ENCODE measurements at places on chromosomes 1 and 21.

GRCh38 chr1:103171041-103171590, 62.8 kb upstream of the COL11A1 start:
- DNase-seq: no peak

DNA sequence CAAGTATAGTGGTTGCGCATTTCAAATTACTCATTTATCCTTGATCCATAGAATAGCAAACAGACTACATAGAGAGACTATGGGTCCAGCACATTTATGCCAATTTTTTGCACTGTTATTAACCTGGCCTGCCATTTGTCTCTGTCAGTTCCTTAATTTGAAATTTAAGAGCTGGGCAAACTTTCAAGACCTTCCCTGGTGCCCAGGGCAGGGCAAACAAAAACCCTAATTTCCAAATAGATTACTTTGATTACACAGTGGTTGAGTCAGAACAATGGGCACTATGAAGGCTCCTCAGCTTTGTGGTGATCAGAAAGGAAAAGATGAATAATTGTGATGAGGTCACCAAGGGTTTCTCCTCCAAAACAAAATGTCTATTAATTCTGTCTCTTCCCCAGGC, 80.6 kb downstream of the TNFSF18 start:
- DNase-seq: no peak

GRCh38 chr1:60797351-60797750, 285.0 kb upstream of the NFIA start:
- DNase-seq: no peak

GRCh38 chr1:177119311-177119710, 45.2 kb downstream of the ASTN1 start:
- DNase-seq: no peak

- DNase-seq: no peak
Observed at GRCh38 chr1:230281556-230281955, 144.6 kb downstream of the PGBD5 start.

DNA sequence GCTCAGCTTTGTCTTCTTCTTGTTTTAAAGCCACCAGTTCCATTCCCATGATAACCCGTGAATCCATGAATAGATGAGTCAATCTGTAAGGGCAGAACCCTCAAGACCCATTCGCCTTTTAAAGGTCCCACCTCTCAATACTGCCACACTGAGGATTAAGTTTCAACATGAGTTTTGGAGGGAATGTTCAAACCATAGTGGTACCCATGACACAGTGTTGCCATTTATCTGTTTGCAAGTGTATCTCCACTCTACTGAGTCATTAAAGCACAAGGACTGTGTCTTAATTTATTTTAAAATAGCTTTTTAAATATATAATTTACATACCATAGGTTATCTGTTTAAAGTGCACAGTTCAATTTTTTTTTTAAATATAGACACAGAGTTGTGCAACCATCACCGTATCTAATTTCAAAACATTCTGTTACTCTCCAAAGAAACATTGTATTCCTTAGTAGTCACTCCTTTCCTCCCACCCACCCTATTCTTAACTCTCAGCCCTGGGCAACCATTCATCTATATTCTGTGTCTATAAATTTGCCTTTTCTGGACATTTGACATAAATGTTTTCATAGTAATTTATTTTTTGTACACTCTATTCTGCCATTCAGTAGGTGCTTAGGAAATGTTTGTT, 4.8 kb upstream of the IL24 start:
- no peak for DNase-seq

DNA sequence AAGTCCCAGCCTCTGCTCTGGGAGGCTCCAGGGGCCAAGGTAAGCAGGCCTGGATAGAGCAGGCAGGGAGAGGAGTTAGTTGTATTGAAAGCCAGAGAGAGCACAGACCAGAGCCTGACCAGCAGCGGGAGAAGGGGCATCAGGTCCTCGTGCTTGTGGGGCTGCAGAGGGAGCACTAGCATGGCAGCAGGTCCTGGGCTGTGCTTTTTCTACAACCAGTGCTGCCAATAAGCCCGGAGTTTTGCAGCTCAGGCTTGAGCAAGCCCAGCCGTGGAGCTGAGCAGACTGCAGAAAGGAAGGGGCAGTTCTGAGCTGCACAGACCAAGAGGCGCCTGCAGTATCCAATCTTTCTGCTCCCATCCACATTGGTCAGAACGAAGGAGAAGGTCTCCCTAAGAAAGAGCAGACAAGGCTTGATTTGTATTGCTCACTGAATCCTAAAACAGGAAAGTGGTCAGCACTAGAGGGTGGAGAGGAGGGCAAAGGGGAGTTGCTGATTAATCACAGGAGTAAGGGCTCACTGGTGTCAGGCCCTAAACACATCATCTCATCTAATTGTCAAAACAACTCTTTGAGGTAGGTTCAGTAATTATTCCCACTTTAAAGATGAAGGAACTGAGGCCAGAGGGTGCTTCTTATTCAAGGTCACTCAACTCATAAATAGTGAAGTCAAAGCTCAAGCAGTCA, 2.7 kb downstream of the DENND2D start:
- DNase-seq: peak; percentile 58

DNA sequence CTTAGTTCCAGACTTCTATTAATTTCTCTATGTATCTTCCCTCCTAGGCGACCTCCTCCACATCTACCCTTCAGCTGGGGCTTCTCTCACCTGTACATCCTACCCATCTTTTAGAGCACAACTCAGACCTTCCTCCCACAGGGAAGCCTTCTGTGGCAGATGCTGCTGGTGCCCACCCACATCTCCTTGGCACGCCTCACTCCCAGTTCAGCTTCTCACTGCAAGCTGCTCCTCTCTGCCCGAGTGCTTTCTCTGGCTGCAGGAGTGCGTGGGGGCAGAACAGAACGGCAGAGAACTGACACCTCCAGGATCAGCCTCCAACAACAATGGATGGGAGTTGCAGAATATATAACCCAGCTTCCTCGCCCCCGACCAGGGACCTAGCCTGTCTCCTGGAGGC, 36.5 kb downstream of the ZBTB18 start:
- no peak for DNase-seq

GRCh38 chr1:47785561-47786271, 211.5 kb downstream of the TRABD2B start:
- no peak for DNase-seq

DNA sequence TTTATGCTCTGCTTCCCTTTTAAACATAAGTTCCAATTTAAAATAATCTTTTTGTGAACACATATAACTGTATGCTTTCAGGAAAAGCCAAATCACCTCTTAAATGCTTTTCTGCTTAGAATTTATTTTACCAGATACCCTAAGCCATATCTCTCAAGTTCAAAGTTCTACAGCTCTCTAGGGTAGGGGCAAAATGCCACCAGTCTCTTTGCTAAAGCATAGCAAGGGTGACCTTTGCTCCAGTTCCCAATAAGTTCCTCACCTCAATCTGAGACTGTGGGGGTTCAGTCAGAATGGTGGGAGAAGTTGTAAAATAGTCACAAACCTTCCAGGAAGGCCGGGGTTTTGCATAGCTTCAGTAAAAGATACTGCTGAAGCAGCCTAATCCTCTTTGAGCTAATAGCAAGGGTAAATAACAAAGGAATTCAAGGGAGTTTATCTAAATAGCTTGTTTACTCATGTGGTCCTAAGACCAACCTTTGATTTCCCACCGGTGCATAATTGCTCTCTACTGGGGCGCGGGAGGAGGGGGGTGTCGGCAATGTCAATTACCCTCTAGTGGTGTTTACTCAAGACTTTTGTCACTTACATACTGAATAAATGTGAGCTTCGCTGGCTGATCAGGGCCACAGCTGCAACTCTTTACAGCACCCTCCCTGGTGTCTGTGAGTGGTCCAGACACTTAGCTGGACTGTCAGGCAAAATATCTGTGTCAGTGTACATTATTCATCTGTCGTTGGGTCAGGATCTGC, 1376.2 kb downstream of the NCAM2 start:
- no peak for DNase-seq

- DNase-seq: no peak
Observed at GRCh38 chr1:226325178-226325577, 16.2 kb upstream of the LIN9 start.

- no peak for DNase-seq
Observed at GRCh38 chr1:177448652-177449357, 278.0 kb downstream of the BRINP2 start.

DNA sequence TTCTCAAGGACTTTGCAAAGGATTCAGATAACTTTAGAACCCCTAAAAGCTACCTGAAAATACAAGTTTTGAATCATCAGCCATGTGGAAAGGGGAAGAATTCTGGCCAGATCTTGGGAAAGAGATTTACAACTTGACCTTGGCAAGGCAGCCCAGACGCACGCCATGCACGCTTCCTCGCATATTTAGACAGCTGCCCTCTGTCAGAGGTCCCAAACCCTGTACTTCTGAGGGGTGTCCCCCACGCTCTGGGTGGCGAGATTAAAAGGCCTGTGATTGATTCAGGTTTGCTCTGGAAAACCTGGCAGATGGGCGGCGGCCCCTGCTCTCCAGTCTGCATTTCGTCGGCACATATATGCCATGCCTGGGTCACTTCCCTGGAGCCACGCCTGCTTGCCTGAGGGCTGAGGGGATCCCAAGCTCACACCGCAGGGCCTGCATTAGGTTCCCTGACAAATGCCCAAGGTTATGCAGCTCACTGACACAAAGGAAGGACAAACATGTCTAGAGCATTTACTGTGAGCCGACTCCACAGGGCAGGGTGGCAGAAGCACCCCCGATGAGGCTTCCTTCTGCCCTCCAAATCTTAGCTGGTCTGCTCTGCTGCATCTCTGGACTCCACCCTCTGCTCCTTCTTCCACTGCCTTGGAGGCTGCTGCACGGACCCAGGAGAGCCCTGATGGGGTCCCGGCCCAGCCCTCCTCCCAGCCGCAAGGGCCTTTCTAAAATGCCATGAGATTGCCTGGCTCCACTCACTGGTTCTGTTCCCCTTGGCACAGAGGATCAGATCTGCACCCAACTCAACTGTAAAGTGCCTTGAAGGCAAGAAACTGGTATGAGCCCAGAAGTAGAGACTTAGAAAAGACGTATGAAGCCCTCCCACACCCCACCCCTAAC, 103.9 kb downstream of the BCAR3 start:
- DNase-seq: no peak

DNA sequence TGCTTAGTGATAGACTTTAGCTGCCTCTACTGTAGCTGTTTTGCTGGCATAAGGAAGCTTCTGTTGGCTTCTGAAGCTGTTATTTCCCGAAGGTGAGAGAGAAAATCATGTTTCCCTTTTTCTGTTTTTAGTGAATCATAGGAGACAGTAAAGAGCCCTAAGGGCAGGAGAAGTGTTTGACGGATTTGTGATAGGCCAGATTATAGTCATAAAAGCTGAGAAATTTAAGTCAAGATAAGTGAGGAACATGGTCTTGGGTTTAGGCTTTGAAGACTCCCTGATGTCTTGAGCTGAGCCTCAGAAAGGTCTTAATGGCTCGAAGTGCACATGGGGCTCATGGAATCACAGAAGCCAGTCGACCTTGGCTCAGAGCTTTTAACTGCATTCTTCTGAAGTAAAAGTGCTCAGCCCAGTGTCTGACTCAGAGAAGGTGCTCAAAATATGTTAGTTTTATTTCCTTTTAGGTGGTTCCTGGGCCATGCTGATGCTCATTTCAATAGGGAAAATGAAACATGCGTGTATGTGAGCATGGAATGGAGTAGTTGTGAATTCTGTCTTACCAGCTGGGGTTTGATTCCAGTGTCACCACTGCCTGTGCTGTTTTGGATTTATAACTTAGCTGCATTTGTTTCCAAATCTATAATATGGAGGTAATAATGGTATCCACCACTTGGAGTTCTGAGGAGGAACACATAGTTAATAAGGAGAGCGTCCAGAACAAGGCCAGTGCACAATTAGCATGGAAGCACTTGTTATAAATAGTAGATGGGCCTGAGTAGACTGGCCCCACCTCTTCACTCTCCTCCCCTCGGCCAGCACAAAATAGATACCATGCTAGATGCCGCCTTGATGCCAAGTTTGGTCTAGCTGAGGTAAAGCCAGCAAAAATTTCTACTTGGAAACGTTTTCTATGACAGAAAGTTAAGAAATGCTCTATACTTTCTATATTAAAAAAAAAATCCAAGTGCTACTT, 99.2 kb downstream of the C1orf21 start:
- DNase-seq: no peak

DNA sequence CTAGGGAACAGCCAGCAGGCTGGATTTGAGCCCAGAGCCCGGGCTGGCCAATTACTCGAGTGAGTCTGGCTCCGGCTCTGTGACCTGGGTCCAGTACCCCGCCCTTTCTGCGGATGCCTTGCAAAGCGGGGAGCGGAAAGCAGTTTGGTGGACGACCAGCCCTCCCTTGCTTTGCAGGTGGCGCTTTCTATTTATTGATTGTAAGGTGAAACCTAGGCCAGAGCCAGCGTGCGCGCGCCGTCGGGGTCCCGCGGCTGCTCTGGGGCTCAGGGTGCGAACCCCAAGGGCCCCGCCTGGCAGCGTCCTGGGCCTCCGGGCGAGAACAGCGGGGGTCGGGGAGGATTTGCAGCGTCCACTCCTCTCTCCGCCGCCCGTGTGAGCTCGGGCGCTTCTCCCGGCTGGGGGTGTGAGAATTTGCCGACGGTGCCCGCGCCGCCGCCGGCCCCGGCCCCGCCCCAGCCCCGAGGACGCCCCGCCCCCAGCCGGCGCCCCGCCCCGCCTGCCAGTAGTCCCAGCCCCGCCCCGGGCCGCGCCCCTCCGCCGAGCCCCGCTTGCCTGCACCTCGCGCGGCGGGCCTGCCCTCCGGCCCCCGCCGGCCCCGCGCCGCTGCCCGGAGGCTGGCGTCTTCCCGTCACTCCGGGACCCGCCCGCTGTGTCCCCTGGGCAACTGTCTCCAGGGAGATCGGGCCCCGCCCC, 37.6 kb downstream of the PIK3CD start:
- DNase-seq: peak; percentile 69

DNA sequence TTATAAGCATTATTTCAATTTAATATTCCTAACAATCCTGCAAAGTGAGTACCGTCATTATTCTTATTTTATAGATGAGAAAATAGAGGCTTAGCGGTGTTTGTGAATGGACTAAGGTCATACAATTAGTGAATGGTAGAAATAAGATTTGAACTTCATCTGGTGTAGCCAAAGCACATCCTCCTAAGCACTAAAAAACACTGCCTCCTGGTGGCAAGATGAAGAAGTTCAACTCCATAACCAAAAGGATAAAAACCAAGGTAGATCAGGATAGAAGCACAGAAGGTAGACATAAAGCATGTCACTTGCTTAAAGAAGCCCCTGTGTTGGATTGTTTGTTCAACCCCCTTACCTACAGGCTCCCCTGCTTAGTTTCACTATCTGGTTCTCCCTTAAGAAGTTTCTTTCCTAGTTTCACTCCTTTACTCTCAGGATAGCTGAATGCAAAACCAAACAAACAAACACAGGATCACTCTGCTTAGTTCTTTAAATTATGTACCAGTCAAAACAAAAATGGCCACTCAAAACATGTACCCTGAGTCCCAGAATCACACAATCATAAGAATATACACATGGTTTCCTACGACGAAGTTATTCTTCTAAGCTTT, 12.7 kb upstream of the AIM2 start:
- no peak for DNase-seq

- no peak for DNase-seq
Observed at GRCh38 chr1:235460770-235461169, 43.5 kb downstream of the B3GALNT2 start.

- no peak for DNase-seq
Observed at GRCh38 chr1:51280321-51280978, 44.4 kb downstream of the RNF11 start.
